ENCODE measurements at places on chromosomes 4 and X.

GRCh38 chr4:73438582-73439215 lies 2.7 kb downstream of the AFP start:
- DNase-seq: no peak

GRCh38 chrX:10016519-10017132 lies 49.5 kb downstream of the CLDN34 start:
- DNase-seq: no peak

DNA sequence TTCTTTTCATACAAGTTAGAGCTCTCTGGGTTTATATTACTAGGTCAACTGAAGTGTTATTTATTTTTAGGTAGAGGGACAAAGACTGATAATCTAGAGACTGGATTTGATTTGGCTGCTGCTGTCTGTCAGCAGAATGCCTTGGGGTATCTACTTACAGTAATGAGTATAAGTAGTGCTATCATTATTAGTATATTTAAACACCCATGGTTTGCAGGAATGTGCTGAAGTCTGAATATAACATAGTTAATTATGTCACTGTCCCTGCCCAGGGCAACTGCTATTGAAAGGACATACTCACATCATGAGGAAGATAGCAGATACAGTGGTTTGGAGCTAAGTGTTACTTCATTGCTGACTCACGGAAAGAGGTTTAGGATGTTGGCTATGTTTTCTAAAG lies 76.2 kb downstream of the PRRG1 start:
- DNase-seq: no peak

- DNase-seq: no peak
These were observed 39.7 kb upstream of the BMP3 start for GRCh38 chr4:80990851-80991250.

DNA sequence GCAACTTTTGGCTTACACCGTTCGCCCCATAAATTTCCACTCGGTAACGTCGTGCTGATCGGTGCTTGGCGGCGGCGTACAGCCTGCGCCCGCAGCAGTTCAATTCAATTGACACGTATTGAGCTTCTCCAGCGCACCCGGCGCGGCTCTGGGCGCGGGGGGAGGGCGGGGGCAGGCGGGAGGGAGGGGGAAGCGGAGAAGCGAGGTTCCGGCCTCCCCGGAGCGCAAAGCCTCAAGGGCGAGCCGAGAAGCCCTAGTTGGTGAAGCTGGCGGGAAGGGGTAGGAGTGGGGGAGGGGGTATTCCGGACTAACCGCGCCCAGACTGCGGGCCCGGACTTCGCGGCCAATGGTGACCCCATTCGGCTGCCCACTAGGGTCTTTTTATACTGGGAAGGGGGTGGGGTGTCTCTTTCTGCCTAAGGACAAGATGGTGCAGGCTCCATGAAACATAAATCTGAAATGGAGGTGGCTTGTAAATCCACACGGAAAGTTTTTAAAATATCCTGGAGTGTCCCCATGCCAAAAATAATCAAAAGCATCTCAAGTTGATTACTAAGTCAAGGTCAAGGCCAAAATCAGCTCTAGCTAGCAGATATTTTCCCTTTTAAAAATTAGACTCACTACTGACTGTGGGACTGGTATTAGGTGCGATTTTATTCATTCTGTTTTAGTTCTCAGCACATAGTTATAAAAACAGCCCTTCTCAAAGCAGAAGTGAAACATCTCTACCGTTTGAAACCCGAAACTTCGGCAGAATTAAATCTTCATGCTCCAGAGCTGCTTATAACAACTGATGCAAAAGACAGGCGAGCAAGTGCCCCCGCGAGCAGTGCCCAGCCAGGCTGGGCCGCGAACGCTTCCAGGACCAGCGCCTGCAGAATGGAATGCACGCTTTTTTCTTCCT lies 1.5 kb upstream of the BCOR start:
- no peak for DNase-seq

DNA sequence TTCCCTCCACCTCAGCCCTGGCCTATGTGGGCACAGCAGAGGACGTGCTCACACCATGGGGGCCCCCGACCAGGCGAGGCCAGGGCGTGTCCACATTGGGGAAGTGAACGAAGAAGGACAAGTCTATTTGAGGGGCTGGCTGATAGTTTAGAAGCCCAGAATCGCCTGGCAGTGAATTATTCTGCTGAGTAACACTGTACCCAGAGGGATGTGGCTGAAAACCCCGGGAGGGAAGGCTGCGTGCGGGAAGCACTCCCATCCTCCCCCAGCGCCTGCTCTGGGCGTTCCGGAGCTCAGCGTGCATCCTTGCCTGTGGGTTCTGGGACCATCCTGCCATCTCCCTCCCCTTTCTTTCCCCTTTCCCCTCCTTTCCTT lies 66.6 kb downstream of the TRMT44 start:
- DNase-seq: no peak

DNA sequence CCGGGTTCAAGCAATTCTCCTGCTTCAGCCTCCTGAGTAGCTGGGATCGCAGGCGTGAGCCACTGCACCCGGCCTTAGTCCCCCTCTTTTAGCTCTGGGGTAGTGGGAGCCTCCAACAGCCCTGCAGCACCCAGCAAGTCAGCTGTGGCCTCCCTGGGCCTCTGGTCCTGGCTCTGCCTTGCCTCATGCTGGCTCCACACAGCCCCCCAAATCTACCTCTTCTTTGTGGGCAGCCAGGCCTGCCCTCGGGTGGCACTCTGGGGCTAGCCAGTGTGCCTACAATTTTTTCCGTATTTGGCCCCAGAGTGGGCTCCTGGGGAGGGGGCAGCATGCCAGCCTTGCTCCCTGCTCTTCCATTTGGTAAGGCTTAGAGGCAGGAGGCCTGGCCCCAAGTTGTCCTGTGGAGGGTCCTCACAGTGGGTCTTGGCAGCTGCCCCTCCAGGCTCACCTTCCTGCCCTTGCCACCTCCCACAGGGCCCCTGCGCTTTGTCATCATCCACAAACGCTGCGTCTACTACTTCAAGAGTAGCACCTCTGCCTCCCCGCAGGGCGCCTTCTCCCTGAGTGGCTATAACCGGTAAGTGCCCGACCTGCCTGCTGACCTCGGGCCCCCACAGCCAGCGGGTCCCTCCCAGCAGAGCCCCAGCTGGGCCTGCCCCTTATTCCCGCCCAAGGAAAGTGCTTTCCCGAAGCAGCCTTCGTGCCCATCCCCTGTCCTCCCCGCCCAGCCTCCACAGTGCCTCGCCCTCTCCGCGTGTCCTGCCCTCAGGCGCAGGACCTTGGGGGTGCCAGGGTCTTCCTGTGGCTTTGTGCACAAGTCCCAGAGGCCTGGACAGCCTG lies 21.0 kb upstream of the ADD1 start:
- DNase-seq: no peak

DNA sequence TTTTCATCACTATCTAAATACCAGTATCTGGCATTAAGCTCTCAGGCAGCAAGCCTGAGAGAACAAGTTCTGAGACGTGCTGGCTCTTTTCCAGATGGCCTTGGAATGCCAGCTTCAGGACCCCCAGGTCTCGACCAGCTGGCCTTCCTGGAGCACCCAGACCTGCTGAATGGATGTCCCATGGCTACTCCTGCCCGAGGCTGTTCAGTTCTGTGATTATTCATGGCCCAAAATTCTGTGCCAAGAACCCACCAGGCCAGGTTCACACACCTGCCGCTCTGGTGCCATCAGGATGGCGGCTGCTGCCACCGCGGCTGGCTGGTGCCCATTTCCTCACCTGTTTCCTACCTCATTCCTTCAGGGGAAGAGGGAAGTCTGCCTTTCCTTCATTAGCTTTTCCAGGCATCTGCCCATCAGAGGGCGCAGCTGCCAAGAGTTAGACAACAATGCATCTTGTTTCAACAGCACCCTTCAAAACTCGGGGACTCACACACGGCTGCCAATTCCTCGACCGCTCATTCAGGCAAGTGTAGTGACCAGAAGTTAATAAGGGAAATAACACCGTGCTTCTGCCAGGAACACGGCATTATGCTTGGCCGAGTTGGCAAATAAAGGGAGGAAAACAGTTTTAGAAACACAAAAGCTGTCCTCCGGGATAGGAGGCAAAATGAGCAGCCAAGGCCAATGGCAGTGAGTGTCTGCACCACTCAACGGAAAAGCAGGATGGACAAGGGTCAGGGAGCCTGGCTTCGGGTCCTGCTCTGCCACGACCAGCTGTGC lies 173.8 kb downstream of the NSUN7 start:
- DNase-seq: no peak

- no peak for DNase-seq
These were observed at the start of gene SYTL5 for GRCh38 chrX:38006291-38006690. SYTL5 (plus strand) TSS chrX:38006553; CDS start chrX:38033890, 27,337 bp downstream.

DNA sequence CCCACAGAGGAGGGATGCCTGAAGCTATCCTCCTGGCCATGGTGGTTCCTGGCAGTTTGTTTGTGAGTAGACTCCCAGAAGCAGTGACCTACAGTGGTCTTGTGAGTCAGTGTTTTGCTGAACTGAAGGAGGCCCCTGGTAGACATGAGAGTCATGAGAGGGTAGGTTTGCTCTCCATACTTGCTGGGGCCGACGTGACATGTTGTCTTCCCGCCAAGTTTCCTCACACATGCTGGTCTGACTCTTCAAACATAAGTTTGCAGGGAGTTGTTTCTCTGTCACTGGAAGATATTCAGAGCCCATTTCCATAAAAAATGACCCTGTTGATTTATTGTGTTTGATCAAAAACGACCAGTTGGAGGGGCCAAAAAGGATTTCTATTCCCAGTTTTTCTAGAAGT lies 131.1 kb upstream of the SCML1 start:
- DNase-seq: no peak

DNA sequence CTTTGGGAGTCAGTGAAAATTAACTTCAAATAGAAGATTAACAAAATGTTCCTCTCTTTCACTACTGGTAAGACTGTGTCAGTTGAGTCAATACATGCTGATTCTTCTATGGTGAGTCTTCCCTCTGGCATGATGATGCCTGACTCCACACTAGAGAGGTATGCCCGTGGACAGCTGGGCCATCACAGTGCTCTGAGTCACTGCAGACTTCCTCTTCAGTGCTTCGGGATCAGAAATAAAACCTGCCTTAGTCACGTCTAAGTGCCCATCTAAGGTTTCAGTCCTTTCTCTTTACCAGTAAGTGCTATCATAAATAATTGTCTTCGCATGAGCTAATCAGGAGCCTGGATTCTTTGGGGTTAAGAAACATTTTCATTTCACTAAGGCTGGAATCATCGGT lies 1.6 kb upstream of the ASB5 start:
- DNase-seq: no peak

GRCh38 chrX:12372111-12372510 lies 233.8 kb downstream of the FRMPD4 start:
- no peak for DNase-seq

All from activated CD8-positive, alpha-beta memory T cell treated with anti-CD3 and anti-CD28 coated beads for 48 hours (primary cell).